ENCODE measurements at places on chromosomes 2 and 18.

DNA sequence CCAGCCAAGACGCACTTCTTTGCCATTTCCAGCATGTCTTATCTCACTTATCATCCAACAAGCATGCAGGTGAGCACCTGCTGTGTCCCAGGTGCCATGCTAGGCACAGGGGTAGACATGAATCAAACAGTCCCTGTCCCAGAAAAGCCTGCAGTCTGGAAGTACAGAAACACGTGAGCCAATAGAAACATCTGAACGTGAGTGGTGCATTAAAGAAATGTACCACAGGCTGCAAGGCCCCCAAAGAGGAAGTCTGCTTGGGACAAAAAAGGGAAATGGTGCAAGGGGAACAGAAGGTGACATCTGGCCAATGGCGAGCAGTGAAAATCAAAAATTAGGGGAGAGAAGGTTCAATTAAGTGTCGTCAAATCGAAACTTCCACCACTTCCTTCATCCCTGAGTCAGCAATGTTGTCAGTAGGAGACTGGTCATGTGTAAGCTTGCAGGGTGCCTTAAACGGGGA lies 17.6 kb upstream of the TMEM247 start:
- DNase-seq, result peak; percentile 92

- no peak for DNase-seq
These were observed 219.8 kb downstream of the RAD51AP2 start for GRCh38 chr2:17298453-17298852.

GRCh38 chr2:28137221-28137620 lies 246.7 kb downstream of the BABAM2 start:
- no peak for DNase-seq

DNA sequence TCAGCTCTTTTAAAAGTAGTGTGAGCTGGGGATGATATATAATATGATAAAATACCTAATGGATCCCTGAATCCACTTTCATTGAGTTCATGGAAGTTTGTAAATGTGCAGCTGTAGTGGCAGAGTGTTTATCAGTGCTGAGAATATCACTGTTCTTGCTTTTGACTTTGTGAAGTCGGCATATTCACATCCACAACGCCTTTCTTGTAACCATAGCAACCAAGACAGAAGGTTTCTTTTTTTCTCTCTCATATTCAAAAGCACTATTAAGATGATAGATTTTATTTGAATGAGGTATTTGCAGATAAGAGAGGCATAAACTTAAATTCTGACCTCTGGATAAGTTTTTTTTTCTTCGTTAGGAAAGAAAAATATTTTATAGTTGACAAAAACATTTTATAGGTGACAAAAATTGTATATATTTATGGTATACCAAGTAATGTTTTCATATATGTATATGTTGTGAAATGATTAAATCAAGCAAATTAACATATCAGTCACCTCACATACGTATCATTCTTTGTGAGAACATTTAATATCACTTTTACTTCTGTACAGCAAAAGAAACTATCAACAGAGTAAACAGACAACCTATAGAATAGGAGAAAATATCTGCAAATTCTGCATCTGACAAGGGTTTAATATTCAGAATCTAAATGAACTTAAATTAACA lies 130.0 kb downstream of the PLCL1 start:
- DNase-seq, result no peak

DNA sequence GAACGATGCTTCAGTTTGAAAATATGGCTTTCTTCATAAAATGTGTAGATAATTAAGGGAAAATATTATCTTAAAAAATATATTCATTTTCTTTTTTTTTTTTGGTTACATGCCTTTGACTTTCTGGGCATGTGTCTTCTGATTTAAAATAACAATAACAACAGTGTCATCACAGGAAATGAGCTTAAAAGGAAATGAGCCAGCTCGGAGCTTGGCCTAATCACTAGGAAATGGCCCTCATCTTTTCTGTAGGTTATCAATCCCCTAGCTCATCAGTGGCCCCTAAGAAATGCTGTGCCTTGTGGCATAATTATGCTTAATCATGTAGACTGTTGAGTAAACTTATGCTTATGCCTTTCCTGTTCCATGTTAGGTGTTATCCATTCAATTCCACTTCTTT lies 141.8 kb upstream of the FHL2 start:
- no peak for DNase-seq

- no peak for DNase-seq
These were observed 165.2 kb upstream of the KLF7 start for GRCh38 chr2:207330912-207331311.

DNA sequence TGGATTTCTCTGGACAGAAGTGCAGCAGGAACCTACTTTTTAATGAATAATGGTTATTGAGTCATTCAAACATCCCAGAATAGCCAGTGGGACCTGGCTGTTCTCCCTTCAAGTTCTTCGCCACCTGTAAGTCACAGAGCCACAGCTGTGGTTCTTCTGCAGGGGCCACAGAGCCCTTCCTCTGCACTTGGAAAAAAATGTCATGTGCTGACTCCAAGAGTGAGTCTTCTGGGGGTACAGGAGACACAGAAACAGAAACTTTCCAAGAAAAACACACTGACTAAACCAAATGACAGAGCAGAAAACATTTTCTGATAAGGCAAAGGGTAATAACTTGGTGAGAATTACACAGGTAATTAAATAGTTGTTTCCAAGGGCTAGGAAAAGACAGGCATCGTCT lies 68.7 kb upstream of the FN1 start:
- no peak for DNase-seq

- no peak for DNase-seq
These were observed 22.8 kb upstream of the GALM start for GRCh38 chr2:38643021-38643671.

GRCh38 chr2:17958466-17959092 lies 80.1 kb downstream of the KCNS3 start:
- DNase-seq, result no peak

- DNase-seq, result no peak
These were observed 111.8 kb upstream of the PPP1CB start for GRCh38 chr2:28639836-28640235.

- no peak for DNase-seq
These were observed 406.1 kb upstream of the MEX3C start for GRCh38 chr18:51603551-51603950.

DNA sequence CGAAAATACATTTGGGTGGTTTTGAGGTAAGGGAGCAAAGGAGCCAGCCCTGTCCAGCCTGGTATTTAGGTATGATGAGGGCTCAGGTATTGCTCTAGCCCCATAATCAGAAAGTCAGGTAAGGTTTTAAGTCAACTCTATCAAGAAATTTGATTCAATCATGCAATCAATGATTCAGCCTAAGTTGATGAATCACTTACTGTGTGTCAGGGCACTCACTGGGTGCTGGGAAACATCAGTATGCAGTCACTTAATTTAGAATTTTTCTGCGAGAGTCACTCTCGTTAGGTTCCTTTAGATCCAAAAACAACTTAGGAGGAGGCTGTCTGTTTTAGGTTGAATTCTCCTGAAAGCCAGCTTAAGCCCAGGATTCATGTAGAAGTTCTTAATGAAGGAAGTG lies 17.7 kb upstream of the SERPINB2 start:
- no peak for DNase-seq

DNA sequence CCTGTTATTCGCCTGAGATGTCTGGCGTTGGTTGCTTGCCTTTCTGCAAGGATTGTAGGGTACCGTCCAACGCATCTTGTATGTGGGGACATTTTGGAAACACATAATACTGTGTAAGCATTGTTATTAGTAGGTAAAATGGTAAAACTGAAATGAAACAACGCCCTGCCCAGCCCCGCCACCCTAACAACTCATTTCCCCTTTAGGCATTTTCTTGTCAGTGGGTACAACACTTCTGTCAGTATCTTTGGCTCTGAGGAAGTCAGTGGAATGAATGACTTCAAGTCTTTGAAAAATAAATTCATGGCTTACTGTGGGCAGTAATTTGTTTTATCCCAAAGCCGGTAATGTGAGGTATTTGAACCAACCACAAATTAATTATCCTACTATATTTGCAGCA lies 86.0 kb downstream of the FMNL2 start:
- no peak for DNase-seq

GRCh38 chr2:20135631-20136050 lies 84.2 kb upstream of the LAPTM4A start:
- DNase-seq, result peak; percentile 43

DNA sequence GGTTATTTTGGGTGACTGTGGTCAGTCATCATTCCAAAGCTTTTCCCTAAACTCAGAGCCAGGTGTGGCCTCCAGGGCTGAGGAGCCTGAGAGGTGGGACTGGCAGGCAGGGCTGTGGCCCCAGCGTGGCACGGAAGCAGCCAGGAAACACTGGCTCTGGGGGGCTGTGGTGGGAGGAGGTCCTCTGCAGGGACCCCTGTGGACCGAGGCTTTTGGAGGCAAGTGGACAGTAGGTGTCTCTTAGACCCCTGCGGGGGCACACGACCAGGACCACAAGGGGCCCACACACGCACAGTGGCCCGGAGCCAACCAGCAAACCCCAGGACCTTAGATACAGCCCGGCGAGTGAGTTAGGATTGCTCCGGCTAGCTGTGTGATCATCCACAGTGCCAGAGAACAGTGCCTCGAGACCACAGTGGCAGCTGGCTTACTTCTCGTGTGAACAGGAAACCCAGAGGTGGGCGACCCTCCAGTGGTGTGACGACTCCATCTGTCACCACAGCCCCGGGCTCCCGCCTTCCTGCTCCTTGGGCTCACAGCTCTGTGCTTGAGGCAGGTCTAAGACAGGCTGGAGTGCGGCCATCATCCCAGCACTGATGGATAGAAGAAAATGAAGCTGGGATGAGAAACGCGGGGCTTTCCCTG lies 1.6 kb upstream of the RTP5 start:
- no peak for DNase-seq

DNA sequence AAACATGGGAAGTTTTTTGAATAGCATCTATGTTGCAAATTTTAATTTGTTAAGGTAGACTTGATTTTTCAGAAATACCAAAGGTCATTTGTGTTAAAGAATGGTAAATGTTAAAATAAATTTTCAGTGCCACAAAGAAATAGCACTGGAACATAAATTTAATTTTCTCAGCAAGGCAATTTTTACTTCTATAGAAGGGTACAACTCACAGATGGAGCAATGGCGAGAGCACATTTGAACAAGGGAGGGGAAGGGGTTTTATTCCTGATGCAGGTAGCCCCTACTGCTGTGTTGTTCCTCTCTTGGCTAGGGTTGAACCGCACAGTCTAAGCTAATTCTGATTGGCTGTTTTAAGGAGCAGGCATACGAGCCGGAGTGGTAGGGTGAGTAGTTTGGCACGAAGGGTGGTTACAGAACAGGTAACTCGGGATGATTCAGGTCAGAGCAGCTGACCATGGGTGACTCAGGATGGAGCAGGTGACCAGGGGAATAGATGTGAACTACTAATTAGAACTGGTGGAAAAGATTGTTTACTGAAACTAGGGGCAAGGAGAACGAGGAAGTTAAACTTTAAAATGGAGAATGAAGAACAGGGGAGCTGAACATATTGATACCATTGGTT lies 50.1 kb upstream of the PSME4 start:
- DNase-seq, result no peak

DNA sequence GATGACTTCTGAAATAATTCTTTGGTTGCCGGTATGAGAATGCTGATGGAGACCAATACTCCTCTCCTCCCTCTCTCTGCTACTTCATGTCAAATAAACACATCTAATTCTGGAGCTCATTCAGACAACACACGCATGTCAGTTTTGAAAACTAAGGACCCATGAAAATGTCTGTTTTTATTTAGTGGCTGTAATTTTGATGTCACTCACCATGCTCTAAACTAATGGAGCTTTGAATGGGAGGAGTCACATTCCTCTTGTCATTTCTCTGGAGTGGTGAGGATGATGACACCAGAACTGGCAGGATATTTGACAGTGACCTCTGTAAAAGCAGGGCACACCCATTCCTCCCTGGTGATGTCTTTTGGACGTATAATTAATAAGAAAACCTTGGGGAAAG lies 163.0 kb downstream of the PHLPP1 start:
- DNase-seq, result no peak

DNA sequence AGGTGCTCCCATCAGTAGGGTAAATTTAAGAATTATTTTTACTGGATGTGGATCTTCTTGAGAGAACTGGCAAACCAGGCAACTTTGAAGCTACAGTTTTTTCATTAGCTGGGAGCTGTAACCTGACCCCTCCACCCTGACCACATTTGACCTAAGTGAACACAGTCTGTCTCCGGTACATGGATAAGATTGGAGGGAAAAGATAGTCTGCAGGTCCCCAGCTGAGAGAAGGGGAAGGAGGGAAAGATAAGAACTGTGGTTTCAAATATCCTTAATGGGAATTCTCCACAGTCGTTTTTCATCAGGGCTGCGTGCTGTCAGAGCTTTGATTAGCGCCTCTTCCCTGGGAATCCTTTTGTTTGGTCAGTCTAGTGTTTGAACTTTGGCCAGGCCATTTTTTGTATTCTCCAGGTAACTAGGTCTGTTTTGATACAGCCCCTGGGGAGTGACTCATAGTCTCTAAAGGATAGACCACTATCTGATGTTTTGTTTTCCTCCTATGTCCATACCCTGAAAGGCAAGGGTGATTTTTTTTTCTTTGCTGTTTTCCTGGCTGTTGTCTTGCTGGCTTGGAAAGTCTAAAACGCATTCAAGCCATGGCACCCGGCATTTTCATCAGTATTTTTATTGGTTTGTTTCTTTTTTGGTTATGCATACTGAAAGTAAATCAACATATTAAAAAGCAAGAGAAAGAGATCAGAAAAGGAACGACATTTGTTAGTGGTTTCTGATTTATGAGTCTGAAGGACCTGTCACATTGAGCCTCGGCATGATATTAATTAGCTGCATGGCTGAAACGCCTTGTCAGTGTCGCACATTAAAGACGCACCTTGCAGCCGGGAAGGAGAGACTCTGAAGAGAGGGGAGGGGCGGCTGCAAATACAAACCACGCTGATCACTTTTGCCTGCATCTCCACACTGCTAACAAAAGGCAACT lies 183.4 kb upstream of the FN1 start:
- DNase-seq, result no peak

GRCh38 chr2:47617028-47617427 lies 165.9 kb upstream of the MSH6 start:
- DNase-seq, result no peak

DNA sequence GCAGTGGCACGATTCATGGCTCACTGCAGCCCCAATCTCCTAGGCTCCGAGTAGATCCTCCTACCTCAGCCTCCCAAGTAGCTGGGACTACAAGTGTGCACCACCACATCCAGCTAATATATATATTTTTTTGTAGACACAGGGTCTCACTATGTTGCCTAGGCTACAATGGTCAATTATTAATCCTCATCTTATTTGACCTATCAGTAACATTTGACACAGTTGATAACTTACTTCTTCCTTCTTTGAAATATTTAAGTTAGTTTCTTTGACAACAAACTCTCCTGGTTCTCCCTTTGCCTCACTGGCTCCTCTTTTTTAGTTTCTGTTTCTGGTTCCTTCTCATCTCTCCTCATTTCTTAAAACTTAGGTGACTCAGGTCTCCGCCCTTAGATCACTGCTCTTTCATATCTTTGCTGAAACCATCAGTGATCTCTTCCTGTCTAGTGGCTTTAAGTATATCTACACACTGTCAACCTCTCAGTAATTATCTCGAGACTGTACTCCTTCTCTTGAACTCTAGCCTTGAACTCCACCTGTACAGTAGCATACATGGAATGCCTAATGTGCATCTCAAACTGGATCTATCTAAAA lies 11.5 kb downstream of the PGAP1 start:
- DNase-seq, result no peak

Data from AML-193 (cell line).